ENCODE measurements at places on chromosomes 7 and 10.

- DNase-seq: no peak
Observed at GRCh38 chr10:74163319-74164068, 12.5 kb downstream of the ADK start.

GRCh38 chr7:28767356-28767755, 190.8 kb downstream of the TRIL start:
- no peak for DNase-seq

DNA sequence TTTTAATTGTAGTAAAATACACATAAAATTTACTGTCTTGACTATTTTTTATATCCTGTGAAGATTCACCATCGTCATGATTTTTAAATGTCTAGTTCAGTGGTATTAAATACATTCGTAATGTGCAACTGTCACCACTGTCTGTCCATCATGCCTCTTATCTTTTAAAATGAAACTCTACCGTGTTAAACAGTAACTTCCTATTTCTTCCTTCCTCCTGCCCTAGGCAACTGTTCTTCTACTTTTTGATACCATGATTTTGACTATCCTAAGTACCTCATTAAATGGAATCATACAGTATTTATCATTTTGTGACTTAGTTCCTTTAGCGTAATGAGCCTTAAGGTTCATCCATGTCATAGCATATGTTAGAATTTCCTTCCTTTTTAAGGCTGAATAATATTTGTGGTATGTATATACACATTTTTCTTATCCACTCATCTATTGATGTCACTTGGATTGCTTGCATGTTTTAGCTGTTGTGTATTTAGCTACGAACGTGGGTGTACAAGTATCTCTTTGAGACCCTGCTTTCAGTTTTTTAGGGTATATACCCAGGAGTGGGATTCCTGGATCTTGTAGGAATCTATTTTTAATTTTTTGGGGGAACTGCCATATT, 13.5 kb downstream of the SLK start:
- no peak for DNase-seq

DNA sequence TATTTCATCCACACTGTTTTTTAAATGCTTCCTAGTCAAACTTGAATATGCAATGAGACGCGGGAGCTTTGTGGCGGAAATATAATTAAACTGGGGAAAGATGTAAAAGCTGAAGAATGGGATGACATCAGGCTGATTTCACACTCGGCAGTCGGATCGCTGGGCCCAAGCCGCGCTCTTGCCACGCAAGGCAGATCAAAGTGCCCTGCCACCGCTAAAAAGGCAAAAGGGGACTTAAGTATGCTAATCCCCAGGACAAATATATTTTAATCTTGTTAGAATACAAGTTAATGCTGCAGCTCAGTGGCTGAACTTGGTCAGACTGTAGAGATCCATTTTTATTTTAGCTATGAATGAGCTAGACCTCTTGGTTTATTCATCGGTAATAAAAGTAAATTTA, 13.8 kb downstream of the EN2 start:
- DNase-seq: no peak

- DNase-seq: no peak
Observed at GRCh38 chr10:97406064-97406463, 4.9 kb upstream of the RRP12 start.

- DNase-seq: no peak
Observed at GRCh38 chr7:13878154-13878553, 111.3 kb downstream of the ETV1 start.

DNA sequence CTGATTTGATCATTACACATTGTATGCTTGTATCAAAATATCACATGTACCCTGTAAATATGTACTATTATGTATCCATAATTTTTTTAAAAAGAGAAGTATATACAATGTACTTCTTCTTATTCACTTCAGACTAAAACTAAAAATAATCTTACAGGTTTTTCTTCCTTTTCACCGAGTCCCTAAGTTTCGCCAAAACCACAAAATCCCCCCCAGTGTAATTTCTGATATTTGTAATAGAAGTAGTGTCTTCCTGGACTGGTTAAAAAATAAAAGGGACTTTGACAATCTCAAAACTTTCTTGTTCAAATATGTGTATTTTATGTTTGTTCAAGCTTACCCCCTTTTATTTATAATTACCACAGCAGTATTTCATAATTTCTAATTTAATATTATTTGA, 23.9 kb downstream of the EPC1 start:
- no peak for DNase-seq

DNA sequence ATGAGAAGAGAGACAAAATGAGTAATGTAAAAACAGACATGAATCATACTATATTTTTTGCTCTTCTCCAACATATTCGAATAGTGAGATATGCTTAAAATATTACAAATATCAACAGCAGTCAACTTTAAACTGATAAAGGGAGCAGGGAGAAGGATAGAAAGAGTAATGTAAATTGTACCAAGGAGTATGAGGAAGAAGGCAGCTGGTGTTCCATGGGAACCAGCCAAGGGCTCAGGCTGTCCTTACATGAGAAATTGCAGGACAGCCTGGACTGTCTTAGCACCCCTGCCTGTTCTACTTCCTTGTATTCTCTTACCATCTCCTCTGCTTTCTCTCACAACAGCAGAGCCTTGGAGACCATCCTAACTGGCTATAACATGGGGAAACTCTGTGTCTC, 128.7 kb downstream of the TSPAN12 start:
- no peak for DNase-seq

- no peak for DNase-seq
Observed at GRCh38 chr7:37441386-37441760, 7.3 kb downstream of the ELMO1 start.

- DNase-seq: no peak
Observed at GRCh38 chr10:112327678-112328077, 44.5 kb downstream of the TECTB start.

- DNase-seq: no peak
Observed at GRCh38 chr10:60466267-60467201, 76.9 kb upstream of the ANK3 start.

- no peak for DNase-seq
Observed at GRCh38 chr10:118498623-118499022, 96.8 kb downstream of the PRLHR start.

GRCh38 chr7:86863452-86863851, 196.0 kb downstream of the ELAPOR2 start:
- no peak for DNase-seq

DNA sequence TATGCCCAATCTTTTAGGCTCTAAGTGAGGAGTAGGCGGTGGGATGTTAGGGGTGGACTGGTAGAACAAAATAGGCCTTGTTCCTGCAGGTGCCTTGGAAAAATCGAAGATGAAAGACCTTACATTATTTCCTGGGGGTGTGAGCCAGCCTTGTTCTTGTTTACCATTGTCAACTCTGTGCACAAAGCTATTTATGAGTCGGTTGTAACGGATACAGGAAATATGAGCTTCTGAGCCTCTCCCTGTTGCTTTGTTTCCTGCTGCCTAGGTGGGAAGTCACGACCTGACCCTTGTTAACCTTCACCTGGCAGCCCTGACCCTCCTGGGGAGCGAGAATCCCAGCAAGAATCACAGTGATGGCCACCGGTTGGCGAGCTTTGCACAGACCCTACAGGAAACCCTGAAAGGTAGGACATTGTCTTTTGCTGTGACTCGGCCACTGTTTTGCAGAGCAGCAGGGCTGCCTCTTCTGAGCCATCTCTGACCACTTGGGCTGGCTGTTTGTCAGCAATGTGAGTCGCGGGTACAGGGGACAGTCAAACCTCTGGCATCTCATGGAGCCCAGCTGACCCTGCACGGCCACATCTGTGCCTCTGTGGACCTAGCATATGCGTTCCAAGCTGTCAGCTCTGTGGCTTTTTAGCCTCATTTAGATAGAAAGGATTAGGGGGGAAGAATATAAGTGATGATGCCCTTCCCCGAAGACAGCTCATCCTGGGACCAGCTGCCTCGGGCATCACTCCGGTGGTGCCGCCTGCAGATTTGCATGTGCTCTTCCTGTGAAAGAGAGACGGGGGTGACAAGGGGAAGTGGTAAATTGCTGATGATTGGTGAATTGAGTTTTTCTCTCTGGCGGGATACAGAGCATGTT, 102.1 kb upstream of the ANLN start:
- peak; percentile 50 for DNase-seq

GRCh38 chr10:114547056-114547455, 111.0 kb downstream of the ABLIM1 start:
- DNase-seq: no peak

- DNase-seq: no peak
Observed at GRCh38 chr10:109450702-109451101, 472.6 kb downstream of the XPNPEP1 start.

GRCh38 chr10:7248148-7248547, 162.7 kb downstream of the SFMBT2 start:
- no peak for DNase-seq

DNA sequence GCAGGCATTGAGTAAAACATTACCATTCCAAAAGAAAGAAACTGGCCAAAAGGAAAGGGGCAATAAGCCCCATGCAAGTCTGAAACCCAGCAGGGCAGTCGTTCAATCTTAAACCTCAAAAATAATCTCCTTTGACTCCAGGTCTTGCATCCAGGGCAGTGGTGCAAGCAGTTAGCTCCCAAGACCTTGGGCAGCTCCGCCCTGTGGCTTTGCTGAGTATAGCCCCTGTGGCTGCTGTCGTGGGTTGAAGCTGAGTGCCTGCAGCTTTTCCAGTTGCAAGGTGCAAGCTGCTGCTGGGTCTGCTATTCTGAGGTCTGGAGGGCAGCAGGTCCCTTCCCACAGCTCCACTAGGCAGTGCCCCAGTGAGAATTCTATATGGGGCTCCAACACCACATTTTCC, 580.1 kb upstream of the AUTS2 start:
- DNase-seq: no peak

- no peak for DNase-seq
Observed at GRCh38 chr10:421170-421569, 268.3 kb downstream of the DIP2C start.

DNA sequence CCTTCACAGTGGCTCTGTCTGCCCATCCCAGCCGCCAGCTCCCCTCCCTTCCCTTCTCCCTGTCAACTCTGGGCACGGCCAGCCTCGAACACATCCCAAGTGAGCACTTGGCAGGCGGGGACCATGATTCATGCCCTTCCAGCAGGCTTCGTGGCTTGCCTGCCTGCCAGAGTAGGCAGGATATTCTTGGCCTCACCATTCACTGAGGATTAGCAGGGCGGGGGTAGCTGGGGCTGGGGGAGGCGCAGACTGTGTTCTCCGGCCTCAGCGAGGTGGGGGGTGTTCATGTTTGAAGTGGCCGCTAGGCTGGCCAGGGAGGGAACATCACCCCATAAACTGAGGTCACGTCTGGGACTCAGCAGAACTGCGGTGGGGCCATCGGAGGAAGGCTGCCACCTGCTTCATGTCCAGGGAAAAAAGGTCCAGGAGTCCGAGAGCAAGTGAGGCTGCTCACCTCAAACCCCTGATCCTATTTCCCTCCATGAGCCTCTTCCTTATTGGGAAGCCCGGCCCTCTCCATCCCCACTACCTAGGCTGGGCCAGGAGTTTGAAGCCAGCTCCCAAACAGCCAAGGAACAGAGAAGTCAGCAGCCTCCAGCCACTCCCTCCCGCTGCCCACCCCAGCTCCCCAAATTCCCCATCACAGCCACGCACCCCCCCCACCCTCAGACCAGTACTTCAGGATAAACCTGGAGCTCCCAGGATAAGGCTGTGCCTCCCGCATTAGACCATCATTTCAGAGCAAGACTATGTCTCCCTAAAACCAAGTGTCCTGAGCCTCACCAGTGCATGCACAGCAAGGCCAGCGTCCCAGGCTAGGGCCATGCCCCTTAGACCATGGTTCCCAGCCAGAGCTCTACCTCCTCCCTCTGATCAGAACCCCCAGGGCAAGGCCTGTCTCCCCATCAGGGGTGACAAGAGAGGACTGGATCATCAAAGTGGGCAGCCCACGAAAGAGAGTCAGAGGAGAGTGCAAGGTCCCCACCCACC, 42.8 kb upstream of the RABGEF1 start:
- no peak for DNase-seq

- DNase-seq: no peak
Observed at GRCh38 chr10:19563388-19564141, 252.7 kb upstream of the PLXDC2 start.

DNA sequence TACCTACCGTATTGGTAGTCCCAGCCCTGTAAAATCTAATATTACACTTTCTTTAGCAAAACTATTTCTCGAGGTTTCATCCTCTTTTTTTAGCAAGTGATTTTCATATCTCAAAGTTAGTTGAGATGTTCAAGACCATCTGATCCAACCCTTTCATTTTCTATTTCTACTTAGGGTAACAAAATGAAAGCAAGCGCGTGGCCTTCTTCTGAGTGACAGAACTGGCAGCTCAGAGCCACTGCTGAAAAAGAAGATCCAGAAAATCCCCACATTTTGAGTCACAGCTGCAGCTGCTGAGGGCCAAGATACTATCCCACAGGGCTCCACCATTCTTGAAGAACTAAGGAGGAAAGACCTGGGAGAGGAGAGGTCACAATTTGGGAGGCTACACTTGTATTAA, 24.8 kb upstream of the ZNF800 start:
- no peak for DNase-seq

DNA sequence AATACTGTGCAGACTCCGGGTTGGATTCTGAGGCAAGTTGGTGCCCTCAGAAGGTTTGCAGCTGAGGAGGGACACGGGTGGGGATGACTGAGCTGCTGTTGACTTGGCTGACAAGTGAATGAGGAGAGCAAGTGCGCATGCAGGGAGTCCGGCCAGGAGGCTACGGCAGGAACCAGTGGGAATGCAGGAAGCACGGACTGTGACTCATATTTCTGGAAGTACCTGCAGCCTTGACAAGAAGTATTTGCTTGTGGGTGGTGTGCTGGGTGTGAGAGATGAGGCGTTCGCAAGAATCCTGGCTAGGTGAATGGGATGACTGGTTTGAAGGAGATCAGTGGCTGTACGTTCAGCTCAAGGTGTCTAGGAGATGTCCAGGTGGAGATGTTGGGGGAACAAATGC, 30.8 kb upstream of the FXYD4 start:
- DNase-seq: no peak

DNA sequence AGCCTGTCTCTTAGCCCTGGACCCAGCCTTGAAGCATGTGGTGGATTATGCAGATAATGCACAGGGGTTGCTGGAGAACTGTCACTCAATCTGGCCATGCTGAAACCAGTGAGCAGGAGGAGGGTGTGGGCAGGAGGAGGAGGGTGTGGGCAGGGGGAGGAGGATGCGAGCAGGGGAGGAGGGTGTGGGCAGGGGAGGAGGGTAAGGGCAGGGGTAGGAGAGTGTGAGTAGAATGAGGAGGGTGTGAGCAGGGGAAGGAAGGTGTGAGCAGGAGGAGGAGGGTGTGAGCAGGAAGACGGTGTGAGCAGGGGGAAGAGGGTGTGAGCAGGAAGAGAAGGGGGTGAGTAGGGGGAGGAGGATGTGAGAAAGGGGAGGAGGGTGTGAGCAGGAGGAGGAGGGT, 18.8 kb downstream of the CAMK2B start:
- no peak for DNase-seq

DNA sequence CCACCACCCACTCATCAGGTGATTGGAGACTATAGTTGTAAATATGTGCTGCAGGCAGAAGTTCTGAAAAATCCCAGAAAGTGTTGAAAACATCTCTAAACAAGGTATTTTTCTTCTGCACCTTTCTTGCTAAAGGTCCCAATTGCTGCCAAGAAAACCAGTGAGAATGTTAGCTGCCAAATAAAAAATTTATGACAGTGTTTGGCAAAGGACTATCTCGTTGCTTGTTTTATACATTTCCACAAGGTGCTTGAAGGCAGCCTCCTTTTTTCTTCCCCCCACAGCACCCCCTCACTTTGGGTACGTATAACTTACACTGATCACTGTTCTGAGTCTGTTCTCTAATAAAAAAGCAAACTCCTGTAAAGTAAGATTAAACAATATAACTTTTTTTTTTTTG, 158.6 kb upstream of the TCF7L2 start:
- DNase-seq: no peak

GRCh38 chr10:35386594-35387174, 50.4 kb downstream of the CCNY start:
- no peak for DNase-seq

GRCh38 chr10:73493781-73494180, 2.0 kb downstream of the PPP3CB start:
- DNase-seq: no peak

All from stimulated activated CD8-positive, alpha-beta memory T cell treated with anti-CD3 and anti-CD28 coated beads, Interleukin-15, amount 100 ng/mL, for 48 hours (primary cell).